Ecto neural progenitor cell (in vitro differentiated cells): ENCODE measurements at places on chromosomes 5 and 9.

- no peak for DNase-seq
Measured at GRCh38 chr5:65192331-65192730, 289.4 kb downstream of the ADAMTS6 start.

DNA sequence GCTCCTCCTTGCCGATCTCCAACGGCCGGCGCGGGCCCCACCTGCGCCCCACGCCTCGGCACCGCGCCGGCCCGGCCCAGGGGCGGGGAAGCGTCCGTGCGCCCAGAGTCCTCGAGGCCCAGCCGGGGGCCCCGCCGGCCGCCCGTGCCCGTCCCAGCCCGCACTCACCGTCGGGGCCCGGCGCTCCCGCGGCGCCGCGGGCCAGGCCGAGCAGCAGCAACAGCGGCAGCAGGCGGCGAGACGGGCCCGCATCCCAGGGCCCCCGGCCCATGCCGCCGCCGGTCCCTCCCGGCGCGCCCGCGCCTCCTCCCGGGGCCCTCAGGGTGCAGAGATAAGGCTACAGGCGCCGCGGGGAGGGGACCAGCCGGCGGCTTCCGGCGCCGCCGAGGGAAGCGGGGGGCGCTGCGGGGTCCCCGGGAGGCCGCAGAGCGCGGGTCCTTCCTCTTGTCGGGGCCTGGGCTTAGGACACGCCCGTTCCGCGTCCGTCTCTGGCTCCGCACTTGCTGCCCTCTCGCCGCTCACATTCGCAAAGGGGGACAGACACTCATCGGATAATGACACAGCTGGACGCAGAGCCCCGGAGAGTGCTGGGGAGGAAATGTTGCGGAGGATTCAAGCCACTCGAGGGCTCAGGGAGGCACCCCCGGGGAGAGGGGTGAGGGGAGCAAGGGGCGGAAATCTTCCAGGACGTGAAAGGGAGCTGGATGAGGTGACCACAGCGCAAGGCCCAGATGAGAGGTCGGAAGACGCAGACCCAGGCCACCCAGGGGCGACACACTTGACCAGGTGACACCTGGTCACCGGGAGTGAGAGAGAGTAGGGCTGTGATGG is at the start of gene SUSD1:
Gene SUSD1 (minus strand): TSS at position 333 of the 831 bp plus-strand sequence. CDS start 62 bp downstream, at position 271.
- peak; percentile 66 for DNase-seq

- DNase-seq, result no peak
Measured at GRCh38 chr5:103391659-103392058, 133.1 kb downstream of the MACIR start.

GRCh38 chr9:82191082-82191770 is 202.7 kb downstream of the SPATA31D1 start:
- no peak for DNase-seq

- no peak for DNase-seq
Measured at GRCh38 chr5:147530530-147531389, 20.9 kb upstream of the DPYSL3 start.

GRCh38 chr9:68555437-68556150 is 14.9 kb upstream of the TMEM252 start:
- DNase-seq, result no peak

GRCh38 chr5:136682986-136683385 is 317.6 kb upstream of the TRPC7 start:
- DNase-seq, result no peak

DNA sequence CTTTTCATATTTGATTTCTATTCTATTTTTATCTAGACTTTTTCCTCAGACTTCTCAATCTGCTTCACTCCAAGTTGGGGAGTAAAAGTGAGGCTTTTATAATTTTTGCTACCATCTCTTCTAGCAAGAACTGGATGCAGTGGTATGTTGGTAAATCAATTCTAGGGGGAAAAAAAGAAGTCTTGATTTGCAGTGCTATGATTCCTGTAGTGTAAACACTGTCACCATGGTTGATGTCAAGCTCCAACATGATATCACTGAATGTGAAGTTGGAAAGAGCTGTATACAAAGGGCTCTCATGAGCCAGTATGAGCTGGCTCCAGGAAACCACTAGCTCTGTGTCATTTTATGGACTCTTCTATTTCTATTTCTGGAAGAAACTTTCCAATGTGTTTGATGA is 439.2 kb downstream of the NTRK2 start:
- DNase-seq, result no peak

DNA sequence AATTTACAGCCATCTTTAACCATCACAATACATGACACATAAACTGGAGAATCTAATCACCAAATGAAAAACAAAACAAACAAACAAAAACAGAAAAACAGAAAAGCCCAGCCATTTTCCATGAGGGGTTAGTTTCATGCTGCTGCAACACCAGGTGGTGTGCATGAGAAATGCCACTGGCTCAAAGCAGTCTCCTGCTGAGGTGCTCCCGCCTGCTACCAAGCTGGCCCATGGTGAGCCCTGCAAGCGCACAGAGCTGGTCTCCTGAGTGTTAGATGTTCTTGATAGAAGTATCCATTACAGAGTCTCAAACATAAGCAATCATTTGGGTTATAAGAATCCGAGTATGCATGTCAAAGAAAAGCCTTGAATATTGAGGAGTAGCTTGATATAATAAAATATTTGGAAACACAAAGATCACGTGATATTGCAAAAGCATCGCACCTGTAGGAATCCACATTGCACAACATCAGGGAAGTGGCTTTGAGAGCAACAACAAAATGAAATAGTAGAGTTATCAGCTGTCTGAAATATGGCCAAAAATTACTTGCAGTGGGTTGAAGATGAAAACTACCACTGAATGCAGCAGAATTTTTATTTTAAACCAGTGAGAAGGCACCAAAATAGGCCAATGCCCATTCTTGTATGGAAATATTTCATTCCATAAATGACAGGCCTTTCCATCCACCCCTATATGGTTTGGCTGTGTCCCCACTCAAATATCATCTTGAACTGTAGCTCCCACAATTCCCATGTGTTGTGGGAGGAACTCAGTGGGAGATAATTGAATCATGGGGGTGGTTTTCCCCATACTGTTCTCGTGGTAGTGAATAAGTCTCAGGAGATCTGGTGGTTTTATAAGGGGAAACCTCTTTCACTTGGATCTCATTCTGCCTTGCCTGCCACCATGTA is 194.8 kb downstream of the SYK start:
- no peak for DNase-seq

- DNase-seq, result no peak
Measured at GRCh38 chr5:171189442-171189841, 119.6 kb upstream of the TLX3 start.

- DNase-seq, result no peak
Measured at GRCh38 chr9:73845539-73845938, 651.6 kb upstream of the RORB start.

- DNase-seq, result no peak
Measured at GRCh38 chr5:126911986-126912385, 118.4 kb downstream of the MARCHF3 start.

- DNase-seq, result no peak
Measured at GRCh38 chr5:72619251-72619650, 112.0 kb upstream of the ZNF366 start.

DNA sequence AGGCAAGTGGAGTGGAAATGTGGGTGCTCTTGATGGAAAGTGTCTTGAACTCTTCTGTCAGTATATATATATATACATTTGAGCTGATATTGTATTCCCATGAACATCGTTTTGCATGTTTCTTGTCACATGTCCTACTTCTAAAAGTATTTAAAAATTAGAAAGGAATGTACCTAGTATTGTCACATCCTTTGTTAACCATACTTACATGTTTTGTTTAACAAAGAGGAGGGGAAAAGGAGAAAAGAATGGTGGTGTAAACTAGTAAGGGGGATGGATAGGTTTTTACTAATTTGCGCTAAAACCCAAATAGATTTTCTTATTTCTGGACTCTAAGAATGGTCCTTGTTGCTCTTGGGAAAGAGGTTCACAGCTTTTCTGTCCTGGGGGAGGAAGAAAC is 181.7 kb downstream of the GOLPH3 start:
- DNase-seq, result no peak

DNA sequence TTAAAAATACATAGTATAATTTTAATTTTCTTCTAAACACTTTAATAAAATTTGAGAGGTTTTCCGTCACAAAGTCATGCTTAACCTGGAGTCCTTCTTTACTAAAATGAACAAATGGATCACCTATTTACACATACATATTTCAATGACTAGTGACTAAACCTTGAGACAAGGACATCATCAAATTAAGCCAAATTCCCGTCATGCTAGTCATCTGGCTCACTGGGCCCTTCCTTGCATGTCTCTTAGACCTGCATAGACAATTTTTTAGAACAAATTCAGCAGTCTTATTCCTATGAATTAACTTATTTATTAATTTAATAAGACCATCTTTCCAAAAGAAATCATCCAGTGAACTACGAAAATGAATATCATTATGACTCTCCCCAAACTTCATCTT is 26.6 kb downstream of the ERAP2 start:
- DNase-seq, result no peak

DNA sequence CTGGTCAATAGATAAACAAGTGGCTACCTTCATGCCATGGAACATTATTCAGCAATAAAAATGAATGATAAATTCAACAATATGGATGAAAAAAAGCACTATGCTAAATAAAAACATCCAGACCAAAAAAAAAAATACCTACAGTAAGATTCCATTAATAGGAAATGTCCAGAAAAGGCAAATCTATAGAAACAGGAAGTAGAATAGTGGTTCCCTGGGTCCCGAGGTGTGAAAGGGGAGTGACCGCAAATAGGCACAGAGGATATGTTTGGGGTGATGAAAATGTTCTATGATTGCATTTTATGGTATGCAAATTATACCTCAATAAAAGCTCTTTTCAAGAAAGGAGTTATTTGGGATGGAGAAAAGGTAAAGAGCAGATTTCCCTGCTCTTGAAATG is 3.6 kb upstream of the GPR151 start:
- no peak for DNase-seq

- DNase-seq, result no peak
Measured at GRCh38 chr9:4839470-4839912, 46.7 kb downstream of the RCL1 start.

- no peak for DNase-seq
Measured at GRCh38 chr5:7916171-7916804, 47.3 kb downstream of the MTRR start.

- no peak for DNase-seq
Measured at GRCh38 chr9:91067306-91067860, 265.8 kb downstream of the SYK start.

GRCh38 chr9:114178756-114179450 is 23.6 kb downstream of the COL27A1 start:
- no peak for DNase-seq

- no peak for DNase-seq
Measured at GRCh38 chr5:89213573-89213972, 330.6 kb upstream of the MEF2C start.

DNA sequence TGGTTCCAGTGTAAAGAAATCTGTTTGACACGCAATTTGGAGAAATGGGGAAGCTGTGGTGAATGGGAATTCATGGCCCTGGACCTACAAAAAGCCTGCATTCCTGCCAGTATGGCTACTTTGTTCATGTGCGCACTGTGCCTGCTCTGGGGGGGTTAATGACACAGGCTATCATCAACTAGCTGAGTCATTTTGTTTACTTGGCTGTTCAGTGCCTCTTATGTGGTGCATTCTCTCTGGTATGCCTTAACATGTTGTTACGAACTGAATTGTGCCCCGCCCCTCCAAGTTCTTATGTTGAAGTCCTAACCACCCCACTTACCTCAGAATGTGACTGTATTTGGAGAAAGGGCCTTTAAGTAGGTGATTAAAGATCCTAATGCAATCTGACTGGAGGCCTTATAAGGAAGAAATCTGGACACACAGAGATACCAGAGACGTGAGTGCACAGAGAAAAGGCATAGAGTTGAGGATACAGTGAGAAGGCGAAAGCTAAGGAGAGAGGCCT is 20.4 kb upstream of the UBAP1 start:
- DNase-seq, result no peak

DNA sequence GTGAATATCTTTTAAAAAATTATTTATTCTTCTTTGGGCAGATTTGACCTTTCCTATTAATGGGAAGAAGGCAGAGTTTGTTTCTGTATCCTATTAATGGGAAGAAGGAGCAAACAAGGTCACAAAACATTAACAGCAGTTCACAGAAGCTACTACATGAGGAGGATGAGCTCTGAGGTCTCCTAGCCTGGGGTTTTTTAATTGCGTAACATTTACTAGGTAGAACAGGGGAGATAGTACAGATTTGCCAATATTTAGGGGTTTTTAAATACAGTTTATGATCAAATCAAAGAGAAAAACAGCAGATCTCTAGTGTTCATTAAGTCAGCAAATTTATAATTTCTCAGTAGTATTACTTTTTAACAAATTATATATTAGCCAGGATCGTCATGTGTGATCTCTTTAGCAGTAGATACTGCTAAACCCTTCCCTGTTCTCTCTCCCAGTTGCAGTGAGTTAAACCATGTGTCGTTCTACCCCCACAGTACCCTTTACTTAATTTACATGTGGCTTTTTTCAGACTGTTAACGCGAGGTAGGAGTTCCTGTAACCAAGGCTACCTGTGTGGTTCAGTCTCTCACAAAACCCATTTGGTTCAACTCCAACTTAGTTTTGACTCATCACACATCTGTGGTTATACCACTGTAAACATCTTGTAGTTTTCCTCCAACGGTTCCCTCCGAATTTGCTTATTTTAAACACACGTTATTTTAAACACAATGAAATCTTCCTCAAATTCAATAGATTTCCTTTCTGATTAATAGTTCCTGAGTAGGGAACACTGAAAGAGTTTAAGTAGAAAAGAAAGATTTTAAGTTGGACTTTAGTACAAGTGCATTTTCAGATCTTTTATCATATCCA is 13.3 kb downstream of the SLC25A46 start:
- DNase-seq, result no peak

DNA sequence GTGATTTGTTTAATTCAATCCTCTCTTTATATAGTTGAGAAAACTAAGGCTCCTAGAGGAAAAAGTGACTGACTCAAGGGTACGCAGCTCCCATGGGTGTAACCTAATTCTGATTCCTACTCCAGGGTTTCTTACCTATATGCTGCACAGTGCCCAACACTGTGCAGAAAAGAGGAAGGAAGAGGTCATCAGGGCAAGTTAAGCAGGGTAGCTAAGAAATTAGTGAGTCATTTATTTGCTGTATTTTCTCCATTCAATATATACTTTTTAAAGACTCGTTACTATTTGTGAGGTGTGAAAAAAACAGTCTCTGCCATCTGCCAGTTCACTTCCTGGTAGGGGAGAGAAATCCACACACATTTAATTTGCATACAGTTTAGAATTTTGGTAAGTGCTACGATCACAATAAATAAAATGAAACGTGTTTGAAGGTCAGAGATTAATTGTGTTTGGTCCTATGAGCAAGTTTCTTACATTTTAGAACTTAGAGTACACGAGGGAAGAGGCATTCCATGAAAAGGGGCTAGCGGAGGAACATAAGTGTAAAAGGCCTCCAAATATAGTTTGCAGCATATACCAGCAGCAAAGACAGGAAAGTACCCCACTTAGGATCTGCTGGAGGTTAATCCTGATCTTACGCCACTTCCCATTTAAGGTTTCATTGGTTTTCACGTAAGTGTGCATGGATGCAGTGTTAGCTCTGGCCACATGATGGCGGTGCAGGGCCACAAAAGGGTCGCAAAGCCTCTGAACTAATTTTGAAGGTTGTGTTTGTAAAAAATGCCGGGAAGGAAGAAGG is 59.9 kb upstream of the TLR4 start:
- peak; percentile 78 for DNase-seq

DNA sequence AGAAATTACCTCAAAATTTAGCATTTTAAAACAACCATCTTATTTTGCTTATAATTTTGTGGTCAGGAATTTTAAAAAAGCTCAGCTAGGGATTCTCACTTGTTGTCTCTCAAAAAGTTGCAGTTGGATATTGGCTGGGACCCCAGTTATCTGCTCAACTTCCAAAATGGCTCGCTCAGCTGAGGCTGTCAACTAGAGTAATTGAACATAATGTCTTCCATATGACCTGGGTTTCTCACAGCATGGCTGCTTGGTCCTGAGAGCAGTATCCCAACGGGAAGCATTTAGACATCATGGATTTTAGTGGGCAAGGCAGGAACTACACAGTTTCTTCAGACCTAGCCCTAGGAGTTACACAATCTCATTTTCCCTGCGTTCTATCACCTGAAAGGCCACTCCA is 63.6 kb upstream of the SPEF2 start:
- DNase-seq, result no peak
